ENCODE measurements at places on chromosomes 1 and 21.

DNA sequence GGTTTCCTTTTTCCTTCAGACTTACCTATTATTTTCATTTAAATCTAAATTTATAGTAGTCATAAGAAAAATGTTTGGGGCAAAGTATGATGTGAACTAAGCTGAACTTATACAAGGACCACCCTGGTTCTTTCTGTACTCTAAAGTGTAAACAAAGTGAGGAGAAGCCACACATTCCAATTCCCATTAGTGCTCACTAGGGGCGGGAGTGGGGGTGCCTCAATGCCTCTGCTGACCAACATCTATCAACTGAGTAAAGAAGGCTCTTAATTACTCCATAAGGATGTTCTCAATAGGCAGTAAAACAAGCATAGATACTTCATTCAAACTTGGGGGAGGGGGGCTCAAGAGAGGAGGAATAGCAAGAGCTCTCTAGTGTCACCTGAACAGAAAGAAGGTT lies 151.7 kb downstream of the CDC42BPA start:
- DNase-seq: no peak

DNA sequence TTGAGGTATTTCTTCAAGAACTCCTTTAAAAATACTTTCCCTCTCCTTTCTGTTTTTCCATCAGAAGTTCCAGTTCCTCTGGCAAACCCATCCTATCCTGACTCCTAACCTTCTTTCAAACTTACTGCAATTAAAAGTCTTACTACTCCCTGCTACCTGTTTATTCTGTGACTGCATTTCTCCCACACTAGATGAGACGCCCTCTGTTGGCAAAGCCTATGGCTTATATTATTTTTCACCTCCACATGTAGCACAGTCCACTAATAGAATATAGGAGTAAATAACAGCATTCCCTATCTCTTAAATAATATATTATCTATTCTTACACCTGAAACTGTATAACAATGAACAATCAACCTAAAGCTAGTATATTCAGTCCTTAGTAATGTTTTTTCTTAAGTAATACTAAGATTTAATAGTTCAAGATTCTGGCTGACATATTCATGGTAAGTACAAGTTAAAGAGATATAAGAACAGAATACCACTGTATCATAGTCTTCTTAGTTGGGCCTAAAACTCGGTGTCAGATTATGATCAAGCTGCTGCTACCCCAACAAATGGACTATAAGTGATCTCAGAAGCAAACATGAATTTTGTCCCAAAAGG lies 54.8 kb downstream of the RAB3GAP2 start:
- no peak for DNase-seq

GRCh38 chr1:65412256-65412983 lies 8.0 kb upstream of the LEPR start:
- DNase-seq: no peak

DNA sequence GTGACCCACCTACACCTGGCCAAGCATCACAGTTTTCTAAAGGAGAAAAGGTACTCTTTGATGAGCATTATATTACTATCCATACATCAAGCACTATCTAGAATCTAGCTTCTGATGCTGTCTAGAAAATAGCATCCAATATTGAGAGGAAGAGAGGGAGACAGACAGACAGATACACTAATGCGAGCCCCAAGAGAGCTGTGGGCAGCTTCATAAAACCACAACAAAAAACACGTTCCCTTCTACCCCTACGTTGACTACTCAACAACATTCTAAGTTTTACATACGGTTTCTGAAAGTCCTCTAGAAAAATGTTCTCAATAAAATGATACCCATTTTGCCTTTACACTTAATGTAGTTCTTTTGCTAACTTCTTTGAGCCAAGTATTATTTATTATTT lies 221.8 kb downstream of the SLC45A1 start:
- no peak for DNase-seq

- DNase-seq: peak; percentile 79
Measured at GRCh38 chr1:159177272-159177907, 6.0 kb downstream of the CADM3 start.

All from amniotic epithelial cell (primary cell).